ENCODE measurements at places on chromosomes 1 and 21.

DNA sequence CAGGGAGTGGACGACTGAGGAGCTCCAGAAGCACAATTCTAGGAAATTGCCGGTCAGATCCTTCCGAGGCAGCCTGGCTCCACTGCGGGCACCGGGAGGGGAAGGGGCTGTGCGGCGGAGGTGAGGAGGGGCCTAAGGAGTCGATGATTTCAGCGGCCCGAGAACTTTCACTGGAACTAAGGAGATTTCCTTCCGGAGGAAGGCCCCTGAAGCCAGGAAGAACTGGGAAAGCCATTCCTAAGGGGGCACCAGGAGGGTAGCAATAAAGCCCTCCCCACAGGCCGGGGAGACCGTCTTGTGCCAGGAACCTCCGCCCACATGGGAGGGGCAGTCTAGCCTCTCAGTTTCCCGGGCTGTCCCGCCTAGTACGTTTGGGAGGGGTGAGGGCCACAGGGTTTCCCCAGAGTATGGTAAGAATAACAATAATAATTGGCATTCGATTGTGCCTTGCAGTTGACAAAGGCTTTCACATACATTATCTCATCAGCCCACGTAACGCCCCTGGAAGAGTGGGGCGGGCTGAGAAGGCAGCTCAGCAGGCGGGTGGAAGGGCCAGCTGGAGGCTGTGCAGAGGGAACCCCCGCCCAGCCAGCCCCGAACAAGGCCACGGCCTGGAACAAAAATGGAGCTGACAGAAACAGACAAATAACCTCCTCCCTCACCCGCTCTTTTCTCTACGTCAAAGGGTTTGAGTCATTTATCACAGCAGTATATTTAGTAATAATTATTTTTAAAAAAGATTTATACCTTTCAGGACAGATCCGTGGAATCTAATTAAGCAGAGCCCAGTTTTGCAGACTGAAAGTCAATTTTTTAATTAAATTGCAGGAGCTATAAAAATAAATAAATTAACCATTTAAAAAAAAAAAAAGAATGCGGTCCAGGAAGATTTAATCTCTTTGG, 19.8 kb downstream of the NPR1 start:
- no peak for DNase-seq

DNA sequence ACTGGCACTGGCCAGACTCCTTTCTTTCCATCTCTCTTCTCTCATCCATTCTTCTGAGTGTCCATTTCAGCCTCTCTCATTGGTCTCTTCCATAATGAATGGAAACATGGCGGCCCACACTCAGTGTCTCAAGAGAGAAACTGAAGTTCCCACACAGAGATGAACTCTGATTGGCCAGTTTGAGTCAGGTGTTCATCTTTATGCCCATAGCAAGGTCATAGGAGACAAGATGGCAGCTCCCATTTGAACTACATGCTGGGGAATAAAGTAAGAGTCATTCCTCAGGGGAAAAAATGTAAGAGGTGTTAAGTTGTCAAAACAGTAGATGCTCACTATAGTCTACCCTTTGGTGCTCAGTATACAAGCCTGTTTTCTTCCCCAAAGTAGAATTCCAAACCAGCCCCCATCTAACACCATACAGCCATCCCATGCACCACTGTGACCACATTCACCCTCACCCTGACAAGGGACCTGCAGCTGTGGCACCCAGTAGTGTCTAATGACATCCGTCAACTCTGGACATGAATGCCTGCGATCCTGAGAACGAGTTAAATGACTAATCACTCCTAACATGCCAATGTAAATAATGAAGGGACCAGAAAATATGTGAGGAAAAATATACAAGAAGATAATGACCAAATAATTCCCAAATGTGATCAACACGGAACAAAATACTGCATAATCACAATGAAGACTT, 12.4 kb downstream of the CDA start:
- DNase-seq: no peak

DNA sequence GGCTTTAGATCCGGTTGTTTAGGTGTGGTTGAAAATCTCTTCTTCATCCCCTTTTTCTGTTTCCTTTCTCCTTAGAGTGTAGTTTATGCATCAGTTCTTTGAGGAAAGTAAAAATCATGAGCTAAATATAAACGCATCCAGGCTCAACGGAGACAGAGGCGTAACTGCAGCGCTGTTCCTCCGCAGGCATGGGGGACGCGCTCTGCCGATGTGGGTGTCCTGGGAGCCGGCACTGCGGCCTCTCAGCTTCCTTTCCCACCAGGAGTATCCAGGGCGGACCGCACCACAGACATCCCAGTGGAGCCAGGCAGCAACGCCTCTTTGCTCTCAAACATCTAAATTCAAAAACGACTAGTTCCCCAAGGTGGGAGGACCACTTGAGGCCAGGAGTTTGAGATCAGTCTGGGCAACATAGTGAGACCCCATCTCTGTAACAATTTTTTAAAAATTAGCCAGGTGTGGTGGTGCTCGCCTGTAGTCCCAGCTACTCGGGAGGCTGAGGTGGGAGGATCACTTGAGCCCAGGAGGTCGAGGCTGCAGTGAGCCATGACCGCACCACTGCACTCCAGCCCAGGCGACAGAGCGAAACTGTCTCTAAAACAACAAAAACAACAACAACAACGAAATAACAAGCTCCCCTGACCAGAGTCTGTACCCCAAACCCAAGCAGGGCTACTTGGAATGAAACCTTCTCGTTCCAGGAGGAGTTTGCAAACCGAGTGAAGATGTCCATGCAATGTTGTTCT, 16.4 kb downstream of the SLC45A1 start:
- DNase-seq: no peak

DNA sequence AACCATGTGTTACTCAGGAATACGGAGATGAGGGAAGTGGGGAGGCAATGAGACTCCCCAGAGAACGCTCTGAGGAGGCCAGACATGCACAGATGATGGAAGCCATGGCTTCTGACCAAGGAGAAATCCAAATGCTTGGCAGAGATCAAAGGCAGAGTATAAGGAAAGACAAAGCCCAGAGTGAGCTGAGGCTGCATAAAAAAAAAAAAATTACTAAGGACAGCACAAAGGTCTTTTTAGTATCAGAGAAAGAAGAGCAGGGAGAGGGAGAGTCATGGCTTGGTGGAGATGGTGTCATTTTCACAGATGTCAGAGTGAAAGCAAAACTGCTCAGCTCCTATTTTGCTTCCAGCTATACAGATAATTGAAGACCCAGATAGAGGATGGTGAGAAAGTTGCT, 8.1 kb upstream of the NCF2 start:
- DNase-seq: no peak

- DNase-seq: no peak
Measured at GRCh38 chr21:41764558-41765419, 2.1 kb downstream of the RIPK4 start.

- no peak for DNase-seq
Measured at GRCh38 chr1:80582980-80583379, 1217.8 kb upstream of the ADGRL2 start.

Data from activated CD4-positive, alpha-beta T cell treated with anti-CD3 and anti-CD28 coated beads, Interleukin-2, amount 50 U/mL, for 16 hours (primary cell).